Tibial nerve (tissue), 4 donors: ENCODE measurements at places on chromosomes 3 and 15. TPM values are rescaled to one million over a fixed set of nuclear protein-coding genes. Genes with fewer than 3 reads are reported as not detected.

Gene UBE2E2
- total RNA-seq, result 137 TPM

Gene FBXO40
- total RNA-seq, result not detected

Gene PLSCR2
- not detected for total RNA-seq

Gene GOLGA6L6
- total RNA-seq, result not detected

Gene ERC2
- 0.84 TPM for total RNA-seq

GRCh38 chr3:128343287-128344051 lies 123.2 kb downstream of the DNAJB8 start:
- DNase-seq, result no peak

- DNase-seq, result no peak
Observed at GRCh38 chr3:128187495-128187894, 34.2 kb downstream of the EEFSEC start.

GRCh38 chr15:89781055-89781454 lies 4.9 kb downstream of the MESP2 start:
- no peak for DNase-seq

DNA sequence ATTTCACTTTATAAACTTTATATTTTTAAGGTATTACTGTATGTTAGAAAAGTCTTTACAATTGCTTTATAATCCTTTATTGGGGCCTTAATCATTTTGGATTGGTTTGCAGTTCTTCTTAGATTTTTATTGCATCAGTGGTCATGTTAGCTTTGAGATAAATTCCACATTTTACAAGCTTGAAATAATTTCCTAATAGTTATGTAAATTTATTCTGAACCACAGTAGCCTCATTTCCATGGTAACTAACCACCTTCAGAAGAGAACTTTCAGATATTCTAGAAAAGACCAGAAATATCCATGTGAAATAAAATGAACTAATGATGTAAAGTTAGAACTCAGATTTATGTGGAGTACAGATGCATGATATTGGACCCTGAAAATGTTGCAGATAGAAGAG lies 94.2 kb downstream of the NEO1 start:
- DNase-seq, result no peak

DNA sequence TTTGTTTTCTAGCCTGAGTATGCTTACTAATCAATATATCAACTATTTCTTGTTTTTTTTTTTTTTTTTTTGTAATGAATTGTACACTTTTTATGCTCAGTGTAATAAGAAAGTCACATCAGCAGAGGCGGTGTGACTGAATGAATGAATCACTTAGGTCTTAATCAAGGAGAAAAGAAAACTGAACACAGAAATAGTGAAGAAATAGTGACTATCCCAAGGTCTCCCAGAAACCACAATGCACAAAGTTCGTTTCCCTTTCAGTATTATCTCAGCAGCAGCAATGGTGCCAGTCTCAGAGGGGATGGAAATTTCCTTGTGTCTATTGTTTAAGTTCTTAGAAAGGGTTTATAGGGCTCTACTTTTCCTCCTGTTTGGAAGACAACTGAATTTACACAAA lies 80.7 kb downstream of the NR1I2 start:
- no peak for DNase-seq

- no peak for DNase-seq
Observed at GRCh38 chr3:45904931-45905330, 18.6 kb downstream of the CCR9 start.

DNA sequence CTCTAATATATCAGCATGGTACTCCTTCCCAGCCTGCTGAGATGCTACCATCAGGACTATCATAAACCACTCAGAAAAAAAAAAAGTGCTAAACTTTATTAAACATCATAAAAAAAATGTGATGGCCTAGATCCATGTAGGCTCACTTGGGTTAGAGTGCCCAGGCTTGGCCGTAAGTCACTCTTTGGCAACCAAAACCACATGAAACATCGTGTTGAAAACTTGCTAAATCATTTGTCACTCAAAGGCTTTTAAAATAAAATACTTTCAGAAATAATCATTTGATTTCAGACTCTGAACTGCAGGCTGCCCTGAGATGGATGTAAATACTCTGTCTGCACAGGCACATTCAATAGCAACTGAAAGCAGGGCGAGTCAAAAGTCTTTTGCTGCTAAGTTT lies 78.4 kb upstream of the WNT5A start:
- DNase-seq, result no peak

DNA sequence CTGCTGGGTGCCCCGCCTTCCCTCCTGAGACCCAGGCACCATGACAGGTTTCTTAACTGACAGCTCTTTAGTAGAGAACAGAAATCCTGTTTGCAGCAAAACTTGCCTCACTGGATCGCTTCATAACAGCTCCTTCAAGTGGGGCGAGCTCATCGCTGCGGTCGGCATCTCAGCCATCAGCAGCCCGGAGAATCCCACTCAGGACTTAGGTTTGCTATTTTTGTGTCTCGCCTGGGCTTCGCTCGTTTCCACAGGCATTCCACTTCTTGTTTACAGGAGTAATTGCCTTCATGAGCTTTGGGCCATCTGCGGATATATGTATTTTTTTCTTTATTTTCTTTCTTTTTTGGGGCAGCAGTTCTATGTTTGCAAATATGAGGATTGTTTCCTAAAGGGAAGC lies 15.7 kb downstream of the KLF13 start:
- DNase-seq, result no peak
